ENCODE measurements at places on chromosomes 6 and 20.

GRCh38 chr20:49545572-49545971 lies 22.4 kb downstream of the PTGIS start:
- DNase-seq, result no peak

DNA sequence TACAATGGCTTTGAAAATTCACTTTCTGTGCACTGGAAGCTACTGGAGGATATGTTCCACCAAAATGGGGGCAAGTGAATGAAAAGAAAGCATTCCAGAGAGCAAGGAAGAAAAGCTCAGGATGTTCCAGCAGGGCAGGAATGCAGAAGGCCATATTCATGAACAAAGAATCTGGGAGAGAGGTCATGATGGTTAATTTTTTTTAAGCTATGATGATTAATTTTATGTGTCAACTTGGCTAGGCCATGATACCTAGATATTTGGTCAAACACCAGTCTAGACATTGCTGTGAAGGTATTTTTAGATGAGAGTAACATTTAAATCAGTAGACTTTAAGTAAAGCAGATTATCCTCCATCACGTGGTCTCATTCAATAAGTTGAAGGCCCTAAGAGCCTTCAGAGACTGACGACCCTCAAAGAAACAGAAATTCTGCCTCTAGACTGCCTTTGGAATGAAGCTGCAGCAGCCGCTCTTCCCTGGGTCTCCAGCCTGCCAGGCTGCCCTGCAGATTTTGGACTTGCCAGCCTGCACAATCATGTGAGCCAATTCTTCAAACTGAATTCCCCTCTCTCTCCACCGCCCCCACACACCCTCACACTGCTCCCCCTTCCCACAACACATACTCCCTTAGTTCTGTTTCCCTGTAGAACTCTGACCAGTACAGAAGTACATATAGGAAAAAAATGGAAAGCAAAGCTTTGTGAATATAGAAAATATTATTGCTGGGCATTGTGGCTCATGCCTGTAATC lies 20.1 kb upstream of the GCM1 start:
- no peak for DNase-seq

DNA sequence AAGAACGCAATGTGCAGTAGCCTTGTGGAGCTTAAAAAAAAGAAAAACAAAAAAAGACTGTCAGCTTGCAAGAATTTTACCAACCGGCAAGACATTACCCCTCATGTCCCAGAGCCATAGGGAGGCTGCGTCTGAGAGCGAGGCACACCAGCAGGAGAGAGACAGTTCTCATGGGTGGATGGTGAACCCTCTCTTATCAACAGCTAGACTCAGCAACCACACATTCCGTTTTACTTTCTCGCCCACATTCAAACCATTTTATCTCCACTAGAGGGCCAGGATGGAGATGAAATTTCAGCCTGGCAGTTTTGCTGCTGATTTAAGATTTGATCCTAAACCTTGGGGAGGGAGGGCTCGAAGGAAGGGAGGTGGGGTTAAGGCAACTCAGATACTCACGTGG lies 247.0 kb downstream of the ATXN1 start:
- peak; percentile 40 for DNase-seq

- no peak for DNase-seq
Measured at GRCh38 chr20:21191839-21192238, 66.0 kb downstream of the KIZ start.

GRCh38 chr6:157527471-157527907 lies 146.5 kb downstream of the ZDHHC14 start:
- DNase-seq, result no peak

DNA sequence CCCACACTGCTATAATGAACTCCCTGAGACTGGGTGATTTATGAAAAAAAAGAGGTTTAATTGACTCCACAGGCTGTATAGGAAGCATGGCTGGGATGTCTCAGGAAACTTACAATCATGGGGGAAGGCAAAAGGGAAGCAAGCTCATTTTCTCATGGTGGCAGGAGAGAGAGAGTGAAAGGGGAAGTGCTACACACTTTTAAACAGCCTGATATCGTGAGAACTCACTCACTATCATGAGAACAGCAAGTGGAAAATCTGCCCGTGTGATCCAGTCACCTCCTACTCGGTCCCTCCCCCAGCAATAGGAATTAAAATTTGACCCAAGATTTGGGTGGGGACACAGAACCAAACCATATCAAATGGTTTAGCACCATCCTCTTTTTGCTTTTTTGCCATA lies 116.6 kb upstream of the CEP162 start:
- DNase-seq, result no peak

DNA sequence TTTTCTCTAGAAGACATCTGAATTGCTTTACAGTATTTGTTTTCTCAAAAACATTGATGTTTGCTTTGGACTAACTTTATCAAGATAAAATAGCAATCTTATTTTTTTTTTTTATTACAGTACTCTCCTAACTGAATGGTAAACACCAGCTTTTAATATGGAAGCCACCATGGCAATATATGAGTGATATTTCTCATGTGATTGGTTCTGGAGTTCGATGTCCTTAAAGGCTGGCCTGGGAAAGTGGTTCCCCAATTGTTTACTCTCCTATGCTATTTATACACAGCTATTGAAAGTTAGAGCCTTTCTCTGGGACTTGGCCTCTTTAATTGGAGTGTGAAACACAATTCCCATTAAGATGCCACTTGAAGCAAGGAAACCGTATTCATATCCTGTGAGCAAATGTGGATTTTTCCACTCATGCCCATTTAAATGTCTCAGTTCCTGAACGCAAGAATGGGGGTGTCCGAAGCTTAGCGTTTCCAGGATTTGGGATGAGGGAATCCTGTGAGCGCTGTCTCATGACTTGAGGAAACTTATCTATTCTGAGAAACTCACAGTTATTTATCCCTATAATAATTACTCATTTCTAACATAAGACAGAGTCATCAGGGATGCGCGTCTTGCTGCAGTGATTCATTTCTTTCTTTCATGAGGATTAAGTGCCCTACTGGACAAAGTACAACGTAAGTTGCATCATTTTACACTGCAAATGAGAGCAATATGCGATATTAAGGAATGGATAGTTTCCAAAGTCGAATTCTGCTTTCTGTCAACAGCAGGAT lies 143.3 kb upstream of the PREP start:
- no peak for DNase-seq

- DNase-seq, result peak; percentile 59
Measured at GRCh38 chr6:37565267-37566110, 65.8 kb upstream of the CCDC167 start.

DNA sequence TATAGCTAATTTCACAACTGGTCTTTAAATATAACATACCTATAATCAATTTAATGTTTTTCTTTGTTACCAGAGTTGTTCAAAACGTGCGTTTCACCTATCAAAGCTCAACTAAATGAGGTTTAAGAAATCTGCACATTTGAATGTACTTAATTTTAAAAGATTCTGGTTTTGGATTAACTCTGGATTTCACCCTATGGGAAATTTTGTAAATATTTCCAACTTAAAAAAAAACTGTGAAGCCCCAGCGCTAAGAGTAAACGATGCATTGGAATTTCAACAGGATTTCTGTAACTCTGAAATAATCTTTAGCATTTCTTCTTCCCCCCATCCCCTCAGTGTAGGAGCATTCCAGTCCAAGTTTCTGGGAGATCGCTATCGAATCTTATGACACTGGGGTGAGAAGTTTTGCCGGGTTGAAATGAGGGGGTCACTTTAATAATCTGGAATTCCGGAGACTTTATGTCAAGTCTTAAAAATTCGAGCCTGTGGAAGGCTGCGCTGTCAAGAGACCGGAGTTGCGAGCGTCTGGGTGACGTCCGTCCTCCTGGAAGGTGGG lies 643 bp upstream of the MAP3K4 start:
- DNase-seq, result no peak

DNA sequence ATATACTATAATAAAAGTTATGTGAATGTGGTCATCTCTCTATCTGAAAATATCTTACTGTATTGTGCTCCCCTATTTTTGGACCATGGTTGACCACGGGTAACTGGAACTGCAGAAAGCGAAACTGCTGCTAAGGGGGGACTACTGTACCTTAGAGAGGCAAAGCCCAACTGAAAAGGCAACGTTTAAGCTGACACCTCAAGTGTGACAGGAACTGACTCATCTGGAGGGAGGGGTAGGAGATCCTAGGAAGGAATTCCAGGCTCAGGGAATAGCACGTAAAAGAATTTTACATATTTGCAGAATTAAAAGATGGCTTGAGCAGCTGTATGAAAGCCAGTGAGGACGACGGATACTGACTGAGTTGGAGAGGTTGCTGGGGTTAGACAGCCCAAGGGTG lies 34.8 kb downstream of the ELOVL2 start:
- no peak for DNase-seq

DNA sequence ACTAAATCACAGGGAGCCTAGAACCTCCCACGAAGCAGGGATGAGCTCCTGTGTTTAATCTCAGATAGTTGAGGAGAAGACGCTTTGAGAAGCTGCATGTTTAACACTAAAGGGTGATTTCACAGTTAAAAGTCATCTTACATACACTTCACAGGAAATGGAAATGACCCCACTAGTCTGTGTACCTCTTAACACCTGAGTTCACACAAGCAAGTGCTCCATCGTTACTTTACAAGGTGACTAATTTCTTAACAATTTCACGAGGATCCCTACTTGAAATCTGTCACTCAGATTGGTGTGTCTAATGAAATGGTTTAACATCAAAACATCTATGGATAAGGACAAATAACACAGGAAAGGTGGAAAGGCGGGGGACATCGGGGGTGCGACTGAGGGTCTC lies 93.8 kb upstream of the RPS6KA2 start:
- DNase-seq, result no peak

- no peak for DNase-seq
Measured at GRCh38 chr20:53664121-53664520, 70.5 kb upstream of the ZNF217 start.

GRCh38 chr20:38222231-38222922 lies 38.2 kb downstream of the KIAA1755 start:
- peak; percentile 85 for DNase-seq

DNA sequence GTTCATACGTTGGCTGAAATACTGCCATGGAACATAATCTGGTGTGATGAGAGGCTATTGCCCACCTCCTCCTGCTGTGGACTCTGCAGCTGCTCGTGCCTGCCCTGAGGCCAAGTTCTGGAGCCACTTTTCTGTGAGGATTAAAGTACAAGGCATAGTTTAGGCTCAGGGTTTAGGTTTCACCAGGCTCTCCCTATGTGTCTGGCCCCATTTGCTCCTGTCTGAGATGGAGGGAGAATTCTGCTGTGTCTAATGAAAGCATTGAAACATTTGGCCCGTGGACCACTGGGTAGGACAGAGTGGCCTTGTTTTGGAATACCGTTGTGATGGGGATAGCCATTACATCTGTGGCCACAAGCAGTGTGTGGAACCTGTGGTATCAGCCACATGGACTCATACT lies 5.9 kb downstream of the WRNIP1 start:
- peak; percentile 72 for DNase-seq

DNA sequence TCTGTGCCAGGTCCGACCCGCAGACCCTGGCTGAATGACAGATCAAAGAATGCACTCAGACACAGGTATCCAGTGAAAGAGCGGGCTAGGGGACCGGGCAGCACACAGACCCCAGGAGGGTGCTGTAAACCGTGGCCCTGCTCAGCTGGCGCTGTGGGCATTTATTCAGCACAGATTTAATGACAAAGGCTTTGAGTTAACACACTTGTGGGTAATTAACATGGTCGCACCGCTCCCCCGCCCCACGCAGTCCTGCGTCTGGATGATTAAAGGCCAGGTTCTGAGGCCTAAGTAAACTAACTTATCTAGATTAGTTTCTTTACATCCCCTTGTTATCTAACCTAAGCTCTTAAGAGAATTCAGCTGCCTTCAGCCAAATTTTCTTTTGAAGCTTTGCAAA lies 3.5 kb downstream of the MAK start:
- no peak for DNase-seq

GRCh38 chr20:10611357-10611756 lies 62.4 kb downstream of the JAG1 start:
- DNase-seq, result peak; percentile 45

- no peak for DNase-seq
Measured at GRCh38 chr6:146017672-146018071, 11.2 kb upstream of the GRM1 start.

Measured in HAP-1 (cell line).